ENCODE measurements at places on chromosomes 1 and 21. TPM values are rescaled to one million over a fixed set of nuclear protein-coding genes. Genes with fewer than 3 reads are reported as not detected.

DNA sequence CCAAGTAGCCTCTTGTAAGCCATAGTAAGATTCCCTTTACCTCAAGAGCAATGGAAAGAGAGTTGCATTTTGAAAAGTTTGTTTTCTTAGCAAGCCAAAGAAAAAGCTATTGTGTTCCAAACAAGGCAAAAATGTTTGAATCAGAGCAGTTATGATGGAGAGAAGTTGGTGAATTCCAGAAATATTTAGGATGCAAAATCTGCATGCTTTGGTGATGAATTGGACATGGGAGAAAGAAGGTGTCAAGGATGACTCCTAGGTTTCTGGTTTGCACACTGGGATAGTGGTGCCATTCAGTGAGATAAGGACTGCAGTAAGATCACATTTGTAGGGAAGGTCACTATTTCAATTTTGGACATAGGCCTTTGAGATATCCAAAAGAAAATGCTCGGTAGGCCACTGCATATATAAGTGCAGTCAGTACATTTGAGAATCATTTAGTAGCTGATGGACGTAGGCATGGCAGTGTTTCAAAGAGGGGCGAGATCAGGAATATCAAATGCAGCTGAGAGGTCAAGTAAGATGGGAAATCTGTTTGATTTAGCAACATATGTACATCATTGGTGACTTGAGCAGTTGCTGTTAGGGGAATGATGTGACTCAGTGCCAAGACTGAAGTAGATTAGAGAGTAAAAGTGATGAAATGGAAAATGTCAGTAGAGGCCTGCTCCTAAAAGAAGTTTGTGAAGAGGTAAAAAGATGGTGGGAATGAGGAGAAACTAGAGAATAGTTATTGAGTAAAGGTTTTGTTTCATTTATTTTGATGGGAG, 33.9 kb upstream of the GPR25 start:
- H3K4me1 ChIP-seq: no peaks in the 10 kb centered on the region
- H3K36me3 ChIP-seq: peaks cover 11% of the 10 kb centered on the region
- no peaks in the 10 kb centered on the region for H3K27me3 ChIP-seq
- H3K4me3 ChIP-seq: no peak overlapping the region

DNA sequence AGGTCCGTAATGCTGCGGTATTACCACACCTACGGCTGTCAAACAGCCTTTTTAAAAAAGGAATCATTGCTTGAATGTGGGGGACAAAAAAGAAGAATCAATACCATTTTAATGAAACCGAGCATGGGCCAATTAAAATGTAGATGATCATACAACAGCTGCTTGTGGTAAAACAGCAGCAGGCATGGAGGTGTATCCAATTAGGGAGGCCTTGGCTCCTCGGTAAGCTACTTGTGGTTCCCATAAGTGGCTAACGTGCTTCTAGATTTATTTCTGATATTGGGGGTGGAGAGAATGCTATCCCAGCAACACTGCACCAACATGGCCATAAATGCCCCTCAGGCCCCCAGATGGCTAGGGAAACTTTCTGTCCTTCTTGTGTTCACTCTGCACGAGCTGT, 1.8 kb downstream of the PTPN14 start:
- H3K36me3 ChIP-seq: no peaks in the 10 kb centered on the region
- no peaks in the 10 kb centered on the region for H3K4me1 ChIP-seq
- no peak overlapping the region for H3K4me3 ChIP-seq
- DNase-seq: no peak
- H3K27ac ChIP-seq: no peak overlapping the region

GRCh38 chr1:73860421-73860950, 337.5 kb downstream of the LRRIQ3 start:
- DNase-seq: no peak
- no peaks in the 10 kb centered on the region for H3K27me3 ChIP-seq
- no peak overlapping the region for H3K27ac ChIP-seq
- no peaks in the 10 kb centered on the region for H3K4me1 ChIP-seq
- no peaks in the 10 kb centered on the region for H3K36me3 ChIP-seq

Gene PCAT6
- not detected for total RNA-seq

Gene KRTAP12-2
- total RNA-seq: not detected

DNA sequence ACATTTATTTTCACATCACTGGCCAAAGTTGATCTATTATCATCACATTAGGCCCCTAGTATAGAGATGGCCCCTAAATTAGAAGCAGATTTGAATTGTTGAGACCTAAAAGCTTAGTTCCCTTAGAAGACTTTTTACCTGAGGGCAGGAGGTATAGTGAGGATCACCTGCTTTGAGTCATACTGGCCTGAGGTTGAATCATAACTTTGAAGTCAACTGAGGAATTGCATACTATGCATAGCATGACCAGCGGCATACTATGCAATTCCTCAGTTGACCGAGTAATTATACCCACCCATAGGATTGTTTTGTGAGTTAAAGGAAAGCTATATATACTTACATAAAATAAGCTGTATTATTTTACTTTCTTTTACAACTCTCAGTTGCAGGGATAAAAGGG, 50.3 kb upstream of the DPH5 start:
- H3K27ac ChIP-seq: no peak overlapping the region
- no peaks in the 10 kb centered on the region for H3K27me3 ChIP-seq
- H3K4me1 ChIP-seq: no peaks in the 10 kb centered on the region
- H3K36me3 ChIP-seq: no peaks in the 10 kb centered on the region

Gene KIF21B
- total RNA-seq: 0.48 TPM

Gene CTTNBP2NL
- 10.2 TPM for total RNA-seq

DNA sequence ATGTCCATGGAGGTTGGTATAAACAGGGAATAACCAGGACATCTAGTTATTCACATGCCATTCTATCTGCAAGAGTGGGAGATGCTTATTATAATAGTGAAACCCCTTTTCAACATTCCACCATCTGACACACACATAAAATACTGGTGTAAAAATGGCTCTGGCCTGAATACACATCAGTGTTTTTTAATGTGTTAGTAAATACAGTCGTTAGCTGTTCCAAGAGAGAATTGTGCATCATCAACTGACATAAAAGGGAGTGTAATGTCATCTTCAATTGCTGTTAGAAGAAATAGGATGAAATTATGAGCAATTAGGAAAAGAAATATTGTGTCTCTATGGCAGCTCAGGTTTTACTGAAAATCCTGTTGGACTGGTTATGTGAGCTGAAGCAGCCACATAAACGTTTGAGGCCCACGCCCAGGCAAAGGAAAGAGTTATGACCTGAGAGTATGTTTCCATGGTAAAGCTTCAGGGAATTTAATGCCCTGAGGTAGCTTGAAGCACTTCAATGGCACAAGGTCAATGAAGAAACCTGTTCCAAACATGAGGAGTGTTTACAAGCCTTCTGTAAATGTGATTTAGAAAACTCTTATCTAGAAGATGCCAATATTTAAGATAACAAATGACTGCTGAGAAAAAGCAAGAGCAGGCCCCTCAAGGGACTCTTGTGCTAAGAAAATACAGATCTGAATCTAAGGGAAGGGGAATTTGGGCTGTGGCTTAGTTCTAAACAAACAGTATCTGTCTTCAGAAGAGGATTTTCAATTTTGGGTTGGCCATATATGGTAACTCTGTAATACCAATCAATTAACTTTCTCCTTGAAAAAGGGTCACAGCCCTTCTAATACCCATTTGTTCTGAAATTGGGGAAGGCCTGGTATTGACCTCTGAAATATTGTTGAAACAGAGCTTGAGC, 384.3 kb downstream of the SEC16B start:
- H3K27ac ChIP-seq: no peak overlapping the region
- H3K4me1 ChIP-seq: no peaks in the 10 kb centered on the region
- H3K4me3 ChIP-seq: no peak overlapping the region
- no peak for DNase-seq
- H3K36me3 ChIP-seq: no peaks in the 10 kb centered on the region

- DNase-seq: no peak
- H3K27ac ChIP-seq: peak overlapping the region; percentile 23
- H3K36me3 ChIP-seq: no peaks in the 10 kb centered on the region
These were observed 11.9 kb downstream of the PODN start for GRCh38 chr1:53073868-53074311.

DNA sequence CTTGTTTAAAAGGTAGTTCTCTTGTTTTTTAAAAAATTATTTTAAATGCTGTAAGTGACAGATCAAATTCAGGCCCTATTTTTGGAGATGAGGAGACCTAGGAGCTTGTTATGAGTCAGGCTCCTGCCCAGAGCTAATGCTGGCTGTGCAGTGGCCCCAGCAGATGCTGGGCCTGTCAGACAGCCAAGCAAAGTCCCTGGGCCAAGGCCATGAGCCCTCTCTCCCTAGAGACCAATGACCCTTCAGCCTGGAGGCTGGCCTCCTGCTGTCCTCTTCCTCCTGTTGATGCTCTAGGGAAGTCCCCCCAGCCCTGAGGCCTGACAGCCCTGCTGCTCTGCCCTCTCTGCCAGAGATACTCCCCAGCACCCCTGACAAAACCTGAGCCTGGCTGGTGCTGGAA, 128.1 kb upstream of the CTTNBP2NL start:
- H3K27ac ChIP-seq: peak overlapping the region; percentile 69
- no peaks in the 10 kb centered on the region for H3K27me3 ChIP-seq
- no peak for DNase-seq
- H3K4me3 ChIP-seq: no peak overlapping the region
- H3K4me1 ChIP-seq: peaks cover 55% of the 10 kb centered on the region

DNA sequence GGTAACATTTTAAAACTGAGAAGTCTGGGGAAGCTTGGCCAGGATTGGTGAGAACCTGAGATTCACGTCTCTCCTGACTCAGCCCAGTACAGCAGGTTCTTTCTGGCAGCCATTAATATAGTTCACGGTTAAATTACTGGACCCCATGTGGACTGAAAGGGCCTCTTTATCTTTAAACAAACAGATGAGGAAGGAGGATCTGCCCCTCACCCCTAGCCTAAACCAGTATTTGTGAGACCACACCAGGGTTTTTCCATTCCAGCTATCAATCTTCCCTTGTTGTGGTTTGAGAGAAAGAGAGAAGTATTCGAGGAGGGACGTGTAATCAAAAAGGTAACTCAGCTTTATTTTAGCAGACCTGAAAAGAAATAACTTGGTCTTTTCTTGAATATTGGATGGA, 137.1 kb downstream of the PROX1 start:
- H3K27me3 ChIP-seq: no peaks in the 10 kb centered on the region
- DNase-seq: no peak
- H3K4me3 ChIP-seq: no peak overlapping the region

DNA sequence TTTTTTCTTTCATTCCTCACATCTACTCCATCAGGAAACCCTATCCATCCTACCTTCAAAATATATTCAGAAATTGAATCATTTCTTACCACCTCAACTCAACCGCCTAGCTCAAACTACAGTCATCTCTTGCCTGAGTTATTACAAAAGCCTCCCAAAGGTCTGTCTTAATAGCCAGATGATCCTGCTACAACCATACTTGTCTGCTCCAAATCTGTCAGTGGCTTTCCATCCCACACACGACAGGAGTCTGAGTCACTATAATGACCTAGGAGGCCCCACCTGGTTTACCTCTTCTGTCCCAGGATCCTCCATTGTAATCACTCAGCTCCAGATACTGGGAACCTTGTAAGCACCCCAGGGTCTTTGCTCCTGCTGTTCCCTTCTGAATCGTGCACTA, 37.1 kb upstream of the IL12RB2 start:
- no peaks in the 10 kb centered on the region for H3K4me1 ChIP-seq
- H3K27ac ChIP-seq: no peak overlapping the region
- no peaks in the 10 kb centered on the region for H3K36me3 ChIP-seq
- no peak overlapping the region for H3K4me3 ChIP-seq

DNA sequence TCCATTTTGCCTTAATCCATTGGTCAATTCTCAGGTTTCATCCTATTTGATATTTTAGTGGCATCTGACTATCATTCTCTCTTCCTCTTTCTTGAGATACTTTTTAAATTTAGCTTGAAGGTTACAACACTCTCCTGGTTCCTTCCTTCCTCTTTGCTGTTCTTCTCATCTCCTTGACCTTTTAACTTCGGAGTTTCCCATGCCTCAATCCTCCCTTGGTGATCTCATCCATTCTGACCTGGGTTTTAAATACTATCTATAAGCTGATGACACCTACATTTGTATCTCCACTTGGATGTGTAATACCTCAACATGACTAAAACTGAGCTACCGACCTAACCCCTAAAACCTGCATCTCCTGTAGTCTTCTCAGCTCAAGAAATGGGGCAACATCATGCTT, 4.8 kb upstream of the ZNF687 start:
- no peak for DNase-seq
- no peaks in the 10 kb centered on the region for H3K36me3 ChIP-seq
- no peaks in the 10 kb centered on the region for H3K27me3 ChIP-seq
- peaks cover 5% of the 10 kb centered on the region for H3K4me1 ChIP-seq
- no peak overlapping the region for H3K4me3 ChIP-seq
- H3K27ac ChIP-seq: no peak overlapping the region

DNA sequence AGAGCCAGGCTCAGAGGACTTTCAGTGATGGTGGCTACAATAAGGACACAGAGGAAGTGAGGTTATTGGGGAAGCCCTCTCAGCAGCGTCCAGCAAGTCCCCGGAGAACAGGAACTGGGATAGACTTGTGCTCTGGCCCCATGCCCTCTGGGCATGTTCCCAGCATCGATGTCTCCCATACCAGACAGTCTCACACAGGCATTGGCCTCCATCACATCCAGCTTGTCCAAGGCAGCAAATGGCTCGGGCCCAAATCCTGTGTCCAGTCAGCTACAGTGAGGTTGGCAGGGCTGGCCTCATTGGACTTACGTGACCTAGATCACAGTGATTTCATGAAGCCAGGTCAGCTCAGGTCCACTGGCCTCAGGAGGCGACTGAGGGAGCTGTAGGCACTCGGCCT, 19.6 kb upstream of the TMEM54 start:
- no peak overlapping the region for H3K4me3 ChIP-seq
- H3K36me3 ChIP-seq: no peaks in the 10 kb centered on the region
- H3K4me1 ChIP-seq: no peaks in the 10 kb centered on the region
- H3K27me3 ChIP-seq: no peaks in the 10 kb centered on the region
- H3K27ac ChIP-seq: no peak overlapping the region

GRCh38 chr1:117121589-117122329, at the start of gene TRIM45:
Gene TRIM45 (minus strand): TSS chr1:117121749. CDS start chr1:117121201, 548 bp downstream.
- H3K27ac ChIP-seq: peak within 1 kb of the TSS; percentile 94
- no peaks in the 10 kb centered on the region for H3K27me3 ChIP-seq
- H3K4me1 ChIP-seq: peaks cover 23% of the 10 kb centered on the region

Gene CORT
- not detected for total RNA-seq

GRCh38 chr21:43864313-43864961, 586 bp upstream of the AGPAT3 start:
- DNase-seq: no peak
- H3K4me1 ChIP-seq: no peaks in the 10 kb centered on the region
- no peaks in the 10 kb centered on the region for H3K27me3 ChIP-seq
- peak overlapping the region; percentile 85 for H3K27ac ChIP-seq

Gene CHRM3
- total RNA-seq: 2.2 TPM

Gene ARHGEF19
- 4.8 TPM for total RNA-seq
